IPS DF 19.7 (cell line): ENCODE measurements at places on chromosomes 3 and 15.

GRCh38 chr3:62870321-62870720 is 4.9 kb downstream of the CADPS start:
- no peak for DNase-seq

DNA sequence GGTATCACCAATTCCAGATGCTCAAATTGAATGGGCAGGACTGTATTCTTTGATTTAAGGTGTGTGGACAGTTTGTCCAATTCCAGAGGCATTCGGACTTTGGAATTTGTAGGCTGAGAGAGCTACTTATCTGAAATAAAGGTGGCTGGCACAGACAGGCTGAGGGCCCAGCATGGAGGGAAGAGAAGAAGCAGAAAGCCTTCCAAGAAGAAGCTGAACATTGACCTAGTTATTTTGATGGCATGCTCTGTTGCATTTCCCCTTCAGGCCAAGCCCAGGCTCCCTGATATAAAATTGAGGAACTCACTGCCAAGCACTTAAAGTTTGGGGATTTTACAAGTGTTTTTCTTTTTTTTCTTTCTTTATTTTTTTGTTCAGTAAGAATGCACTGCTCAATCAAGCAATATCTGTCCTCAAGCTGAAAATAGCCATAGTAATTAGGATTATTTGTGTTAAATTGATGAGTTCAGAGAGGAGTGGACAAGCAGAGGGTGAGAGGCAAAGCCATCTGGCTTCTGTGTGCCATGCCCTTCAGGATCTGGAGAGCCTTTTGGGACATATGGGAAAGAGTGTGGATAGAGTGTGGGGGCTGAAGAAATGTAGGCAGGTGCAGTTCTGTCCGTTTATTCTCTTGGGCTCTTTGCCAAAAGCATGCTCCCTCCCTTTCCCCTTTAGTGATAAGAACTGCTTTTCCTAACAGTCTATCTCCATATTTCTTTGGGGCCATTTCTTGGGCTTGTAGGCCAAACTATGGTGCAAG is 148.9 kb downstream of the OXSM start:
- no peak for DNase-seq

DNA sequence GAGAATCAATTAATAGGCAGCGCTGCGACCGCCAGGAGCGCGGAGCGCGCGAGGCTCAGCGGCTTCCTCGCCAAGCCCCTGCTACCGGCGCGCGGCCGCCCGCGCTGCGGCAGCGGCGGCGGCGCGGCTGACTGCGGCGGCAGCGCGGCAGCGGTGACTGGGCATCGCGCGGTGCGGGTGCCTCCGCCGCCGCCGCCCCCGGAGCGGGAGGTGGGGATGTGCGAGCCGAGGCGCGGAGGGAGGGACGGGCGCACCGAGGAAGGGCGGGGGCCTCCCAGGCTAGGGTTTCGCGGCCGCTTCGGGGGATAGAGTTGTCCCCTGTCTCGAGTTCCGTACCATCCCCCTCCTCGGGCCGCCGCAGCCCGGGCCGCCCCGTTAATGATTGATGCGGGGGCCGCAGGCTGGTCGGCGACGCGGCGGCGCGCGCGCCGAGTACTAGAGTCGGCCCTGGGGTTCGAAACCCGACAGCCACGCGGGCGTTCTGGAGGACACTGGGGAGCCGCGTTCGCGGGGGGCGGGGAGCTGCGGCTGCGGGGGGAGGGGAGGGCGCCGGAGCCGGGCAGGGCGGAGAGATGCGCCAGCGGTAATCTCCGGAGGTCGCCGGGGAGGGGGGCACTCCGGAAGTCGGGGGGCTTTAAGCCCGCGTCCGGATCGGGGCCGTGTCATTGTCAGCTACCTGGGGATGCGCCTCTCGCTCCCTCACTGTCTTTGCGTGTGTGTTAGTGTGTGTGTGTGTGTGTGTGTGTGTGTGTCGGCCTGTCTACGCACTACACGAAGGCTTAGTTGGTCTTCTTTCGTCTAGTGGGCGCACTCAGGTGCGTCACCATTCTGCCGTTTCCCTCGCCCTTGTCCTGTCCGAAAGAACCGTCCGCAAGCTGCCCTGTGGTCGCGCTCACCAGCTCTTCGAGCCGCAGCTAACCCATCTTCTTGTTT is at the start of gene PAQR9:
PAQR9 (minus strand) TSS at position 159 of the 933 bp plus-strand sequence. CDS start 338 bp downstream, outside the sequence.
- no peak for DNase-seq

GRCh38 chr15:81491414-81492096 is 117.5 kb upstream of the TMC3 start:
- DNase-seq, result no peak

- no peak for DNase-seq
These were observed 35.0 kb upstream of the HES1 start for GRCh38 chr3:194100856-194101390.

GRCh38 chr3:156033428-156033827 is 87.0 kb upstream of the KCNAB1 start:
- no peak for DNase-seq

GRCh38 chr3:57057351-57057750 is 3.1 kb upstream of the SPATA12 start:
- no peak for DNase-seq
